Peyer's patch (tissue), 4 donors: ENCODE measurements at places on chromosomes 11 and 22. TPM values are rescaled to one million over a fixed set of nuclear protein-coding genes. Genes with fewer than 3 reads are reported as not detected.

Gene PRODH
- 360 TPM for total RNA-seq

Gene RSF1
- total RNA-seq: 129 TPM

Gene CRYBB3
- not detected for total RNA-seq

Gene CATSPER1
- not detected for total RNA-seq

Gene SLC22A8
- not detected for total RNA-seq

Gene DESI1
- 24.7 TPM for total RNA-seq

Gene TSPAN18
- total RNA-seq: 1.1 TPM

DNA sequence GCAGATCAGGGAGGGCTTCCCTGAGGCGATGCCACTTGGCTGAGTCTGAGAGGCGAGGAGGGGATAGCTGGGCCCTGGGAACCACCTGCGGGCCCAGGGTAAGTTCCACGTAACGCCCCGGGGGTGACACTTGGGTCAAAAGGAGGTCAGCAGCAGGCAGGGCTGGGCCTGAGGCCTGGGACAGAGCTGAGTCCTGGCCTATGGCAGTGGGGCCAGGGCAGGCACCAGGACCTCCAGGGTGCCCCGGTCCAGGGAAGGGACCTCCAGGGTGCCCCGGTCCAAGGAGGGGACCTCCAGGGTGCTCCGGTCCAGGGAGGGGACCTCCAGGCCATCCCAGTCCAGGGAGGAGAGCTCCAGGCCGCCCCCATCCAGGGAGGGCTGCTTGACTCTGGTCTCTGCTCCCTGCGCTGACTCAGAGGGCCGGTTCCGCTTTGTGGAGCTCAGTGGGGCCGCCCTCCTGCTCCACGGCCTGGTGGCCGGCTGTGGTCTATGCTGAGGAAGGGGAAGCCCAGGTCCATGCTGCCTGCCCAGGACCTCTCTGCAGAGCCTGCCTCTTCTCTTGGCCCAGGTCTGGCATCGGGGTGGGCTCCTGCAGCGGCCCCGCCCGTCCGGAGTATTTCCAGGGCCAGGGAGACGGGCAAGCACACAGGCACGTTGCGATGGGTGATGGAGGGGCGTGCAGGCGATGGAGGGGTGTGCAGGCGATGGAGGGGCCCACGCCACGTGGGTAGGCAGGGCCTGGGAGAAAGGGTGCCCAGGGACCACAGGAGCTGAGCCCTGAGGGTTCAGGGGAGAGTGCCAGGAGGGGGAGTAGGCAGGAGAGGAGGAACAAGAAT lies 19.5 kb upstream of the WNT7B start:
- no peaks in the 10 kb centered on the region for H3K36me3 ChIP-seq
- H3K27me3 ChIP-seq: no peaks in the 10 kb centered on the region
- no peak overlapping the region for H3K4me3 ChIP-seq
- H3K4me1 ChIP-seq: no peaks in the 10 kb centered on the region
- H3K27ac ChIP-seq: peak overlapping the region; percentile 72

DNA sequence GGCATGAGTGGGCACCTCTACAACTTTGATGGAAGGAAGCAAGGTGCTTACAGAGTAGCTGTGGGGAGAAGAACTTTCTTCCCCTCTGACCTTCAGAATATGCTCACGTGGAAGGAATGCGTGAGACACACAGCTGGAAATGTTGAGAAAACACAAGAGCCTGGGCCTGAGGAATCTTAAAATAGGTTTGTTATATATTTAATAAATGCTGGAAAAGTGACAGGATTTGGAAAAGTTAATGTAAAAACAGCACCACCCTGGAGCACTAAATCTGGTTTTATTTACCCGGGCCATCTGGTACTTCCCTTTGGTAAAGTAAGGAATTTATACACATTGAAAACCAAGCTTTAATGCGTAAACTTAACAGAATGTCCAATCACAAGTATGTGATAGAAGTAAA lies 14.0 kb upstream of the AMPD3 start:
- H3K36me3 ChIP-seq: no peaks in the 10 kb centered on the region
- peaks cover 5% of the 10 kb centered on the region for H3K4me1 ChIP-seq
- H3K27ac ChIP-seq: no peak overlapping the region
- H3K27me3 ChIP-seq: no peaks in the 10 kb centered on the region
- DNase-seq: no peak

- peaks cover 63% of the 10 kb centered on the region for H3K36me3 ChIP-seq
- no peak overlapping the region for H3K27ac ChIP-seq
- peaks cover 84% of the 10 kb centered on the region for H3K4me1 ChIP-seq
Observed at GRCh38 chr22:46112405-46112804, 37.9 kb upstream of the PPARA start.

- peaks cover 4% of the 10 kb centered on the region for H3K4me1 ChIP-seq
- no peak overlapping the region for H3K27ac ChIP-seq
- H3K36me3 ChIP-seq: no peaks in the 10 kb centered on the region
- DNase-seq: no peak
- H3K27me3 ChIP-seq: no peaks in the 10 kb centered on the region
- H3K4me3 ChIP-seq: no peak overlapping the region
Observed at GRCh38 chr22:18111759-18112330, 1.2 kb downstream of the TUBA8 start.

DNA sequence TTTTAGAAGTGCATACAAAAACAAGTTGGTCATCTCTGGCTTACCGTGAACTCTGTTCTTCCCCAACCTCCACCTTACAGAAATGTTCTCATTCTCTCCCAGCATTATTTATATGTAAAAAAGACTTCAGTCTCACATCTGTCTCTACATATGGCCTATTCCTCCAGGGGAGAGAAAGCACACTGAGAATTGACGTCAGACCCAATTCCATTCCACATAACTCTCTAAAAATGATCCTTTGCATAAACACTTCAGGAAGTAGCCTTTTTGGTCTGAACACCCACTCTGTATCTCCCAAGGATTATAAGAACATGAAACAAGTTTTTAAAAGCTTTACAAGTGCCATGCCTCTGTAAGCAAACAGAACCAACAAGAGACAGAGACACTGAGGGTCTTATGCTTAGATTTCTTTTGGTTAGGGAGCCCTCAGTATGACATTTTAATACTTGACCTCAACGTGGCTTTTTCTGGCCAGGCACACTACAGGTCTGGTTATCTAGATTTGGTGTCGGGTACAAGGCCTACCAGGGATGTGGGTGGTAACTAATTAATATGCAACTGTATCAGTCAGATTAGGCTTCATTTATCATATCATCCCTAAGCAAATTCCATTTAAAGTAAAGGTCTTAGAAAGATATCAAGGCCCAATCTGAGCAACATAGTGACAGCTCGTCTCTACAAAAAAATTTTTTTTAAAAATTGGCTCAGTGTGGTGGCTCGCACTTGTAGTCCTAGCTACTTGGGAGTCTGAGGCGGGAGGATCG lies 48.5 kb upstream of the PPP2R1B start:
- H3K4me3 ChIP-seq: no peak overlapping the region
- H3K27ac ChIP-seq: peak overlapping the region; percentile 6
- H3K27me3 ChIP-seq: no peaks in the 10 kb centered on the region
- no peak for DNase-seq
- H3K4me1 ChIP-seq: peaks cover 2% of the 10 kb centered on the region
- H3K36me3 ChIP-seq: no peaks in the 10 kb centered on the region

DNA sequence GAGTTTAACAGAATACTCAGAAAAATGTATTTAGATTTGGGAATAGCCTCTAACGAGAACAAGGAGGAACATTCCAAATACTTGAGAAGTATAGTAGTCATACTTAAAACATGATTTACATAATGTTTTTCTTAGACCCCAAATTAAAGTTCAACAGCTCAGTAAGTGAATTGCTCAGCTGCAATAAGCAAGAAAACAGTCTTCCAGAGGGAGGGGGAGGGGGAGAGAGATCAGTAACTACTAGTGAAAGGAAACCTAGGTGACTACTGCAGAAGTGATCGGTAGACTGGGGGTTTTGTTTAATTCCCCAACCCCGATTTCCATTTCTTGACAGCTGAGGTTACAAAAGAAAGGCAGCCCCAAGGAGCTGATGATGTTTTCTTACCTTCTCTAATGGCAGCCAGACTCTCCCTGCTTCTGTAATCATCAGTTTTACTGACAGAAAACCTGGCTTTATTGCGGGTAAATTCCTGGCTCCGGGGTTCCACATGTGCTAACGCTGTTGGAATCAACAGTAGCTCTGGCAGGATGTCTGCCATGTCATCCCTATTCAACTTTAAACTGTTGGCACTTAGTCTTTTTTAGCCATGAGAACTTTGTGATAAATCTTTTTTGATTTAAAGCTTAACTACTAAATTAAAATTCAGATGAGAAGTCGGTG lies 82.4 kb upstream of the BIRC3 start:
- no peaks in the 10 kb centered on the region for H3K4me1 ChIP-seq
- H3K36me3 ChIP-seq: peaks cover 3% of the 10 kb centered on the region
- H3K27ac ChIP-seq: no peak overlapping the region
- no peaks in the 10 kb centered on the region for H3K27me3 ChIP-seq
- no peak overlapping the region for H3K4me3 ChIP-seq

GRCh38 chr11:37926772-37927171 lies 1328.7 kb upstream of the RAG2 start:
- no peaks in the 10 kb centered on the region for H3K27me3 ChIP-seq
- no peaks in the 10 kb centered on the region for H3K4me1 ChIP-seq
- DNase-seq: no peak
- no peaks in the 10 kb centered on the region for H3K36me3 ChIP-seq

DNA sequence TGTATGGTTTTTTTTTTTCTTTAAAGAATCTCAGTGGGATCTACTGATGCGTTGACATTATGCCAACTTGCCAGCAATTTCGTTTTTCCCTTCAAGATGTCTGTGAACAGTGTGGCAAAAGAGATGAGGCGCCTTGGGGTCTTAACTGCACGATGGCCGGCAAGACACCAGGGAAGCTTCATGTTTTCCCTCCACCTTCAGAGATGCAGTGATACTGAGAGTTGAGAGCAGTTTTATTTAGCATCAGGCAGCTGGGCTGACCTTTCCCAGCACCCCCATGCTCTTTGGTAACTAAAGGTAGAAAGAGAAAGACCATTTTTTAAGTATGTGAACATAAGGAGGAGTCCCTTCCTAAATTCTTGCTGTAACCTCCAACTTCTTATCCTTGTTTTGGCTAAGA lies 11.7 kb upstream of the GRIK4 start:
- H3K4me3 ChIP-seq: no peak overlapping the region
- H3K4me1 ChIP-seq: no peaks in the 10 kb centered on the region
- no peaks in the 10 kb centered on the region for H3K27me3 ChIP-seq
- no peak for DNase-seq
- H3K27ac ChIP-seq: no peak overlapping the region

DNA sequence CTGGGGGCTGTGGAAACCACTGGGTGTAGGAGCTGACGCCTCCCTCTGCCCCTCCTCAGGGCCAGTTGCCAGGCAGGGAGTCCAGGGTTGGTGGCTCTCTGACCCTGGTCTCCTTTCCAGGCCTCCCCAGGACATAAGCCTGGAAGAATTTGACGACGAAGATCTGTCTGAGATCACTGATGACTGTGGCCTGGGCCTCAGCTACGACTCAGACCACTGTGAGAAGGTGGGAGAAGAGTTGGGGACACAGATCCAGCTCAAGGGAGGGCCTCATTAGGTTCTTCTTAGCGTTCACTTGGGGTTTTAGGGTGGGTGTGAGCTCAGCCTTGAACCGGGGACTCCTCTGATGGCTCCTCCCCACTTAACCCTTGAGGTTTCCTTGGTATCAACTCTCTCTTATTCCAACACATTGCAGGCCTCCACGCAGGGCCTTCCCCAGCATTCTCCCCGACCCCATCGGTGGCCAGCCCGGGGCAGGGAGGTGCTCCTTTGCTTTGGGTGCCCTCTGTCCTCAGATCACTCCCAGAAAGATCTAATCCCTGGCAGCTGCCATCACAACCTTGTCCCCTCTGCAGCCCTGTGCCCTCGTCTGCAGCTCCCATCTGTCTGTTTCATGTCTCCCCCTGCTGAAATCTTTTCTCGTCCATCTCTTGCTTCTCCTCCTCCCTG lies 1.2 kb downstream of the MAPK8IP2 start:
- peaks cover 12% of the 10 kb centered on the region for H3K4me1 ChIP-seq
- DNase-seq: no peak
- no peak overlapping the region for H3K27ac ChIP-seq
- peaks cover 33% of the 10 kb centered on the region for H3K27me3 ChIP-seq
- H3K36me3 ChIP-seq: no peaks in the 10 kb centered on the region
- no peak overlapping the region for H3K4me3 ChIP-seq

- no peaks in the 10 kb centered on the region for H3K36me3 ChIP-seq
- H3K4me3 ChIP-seq: no peak overlapping the region
- DNase-seq: no peak
- H3K27ac ChIP-seq: peak overlapping the region; percentile 61
- H3K4me1 ChIP-seq: no peaks in the 10 kb centered on the region
Observed at GRCh38 chr11:43918662-43919061, 23.8 kb upstream of the C11orf96 start.

GRCh38 chr11:106585061-106585460 lies 433.2 kb downstream of the GUCY1A2 start:
- no peak for DNase-seq
- H3K4me3 ChIP-seq: no peak overlapping the region
- no peaks in the 10 kb centered on the region for H3K36me3 ChIP-seq

DNA sequence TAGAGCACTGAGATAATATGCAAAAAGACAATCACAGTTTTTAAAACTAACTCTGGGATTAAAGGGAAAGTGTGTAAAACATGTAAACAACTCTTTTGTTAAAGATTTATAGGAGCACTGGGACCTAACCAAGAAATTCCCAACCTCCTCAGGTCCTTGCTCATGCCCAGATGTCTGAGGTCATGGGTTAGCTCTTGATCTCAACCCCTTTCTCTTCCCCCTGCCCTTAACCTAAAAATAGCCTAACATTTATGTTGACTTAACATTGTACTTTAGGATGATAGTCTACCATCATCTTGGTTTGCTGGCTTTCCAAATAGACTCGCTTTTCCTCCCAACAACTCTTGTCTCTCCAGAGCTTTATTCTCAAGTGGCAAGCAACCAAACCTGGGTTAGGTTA lies 258.2 kb upstream of the FAT3 start:
- no peaks in the 10 kb centered on the region for H3K36me3 ChIP-seq
- no peak overlapping the region for H3K27ac ChIP-seq
- H3K27me3 ChIP-seq: no peaks in the 10 kb centered on the region
- no peak for DNase-seq
- H3K4me3 ChIP-seq: no peak overlapping the region

GRCh38 chr22:45240104-45240809 lies 437 bp downstream of the KIAA0930 start:
- DNase-seq: no peak
- H3K36me3 ChIP-seq: no peaks in the 10 kb centered on the region
- H3K4me3 ChIP-seq: peak overlapping the region; percentile 70
- no peaks in the 10 kb centered on the region for H3K27me3 ChIP-seq

DNA sequence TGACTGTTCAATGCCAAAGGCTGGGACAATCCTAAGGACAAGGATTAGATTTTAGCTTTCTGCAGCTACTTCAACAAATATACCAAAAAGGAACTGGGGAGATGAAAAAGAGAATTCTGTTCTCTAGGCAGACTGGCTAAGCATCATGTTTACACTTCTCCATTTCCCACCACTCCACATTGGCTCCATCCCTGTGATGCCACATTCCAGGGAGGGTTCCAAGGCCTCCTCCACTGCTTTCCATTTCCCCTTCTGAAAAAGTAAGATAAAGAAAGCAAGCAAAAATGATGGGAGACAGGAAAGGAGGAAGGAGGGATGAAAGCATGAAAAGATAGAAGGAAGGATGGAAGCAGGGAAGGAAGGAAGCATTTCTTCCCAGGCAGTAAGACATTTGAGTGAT lies 315.8 kb downstream of the BLID start:
- no peak for DNase-seq
- no peaks in the 10 kb centered on the region for H3K36me3 ChIP-seq
- no peaks in the 10 kb centered on the region for H3K4me1 ChIP-seq
- no peak overlapping the region for H3K27ac ChIP-seq
- H3K4me3 ChIP-seq: no peak overlapping the region
